ENCODE measurements at places on chromosomes 2 and 18.

- no peak for DNase-seq
Measured at GRCh38 chr2:168087401-168087800, 160.0 kb downstream of the STK39 start.

- no peak for DNase-seq
Measured at GRCh38 chr18:9753846-9754245, 45.7 kb downstream of the RAB31 start.

DNA sequence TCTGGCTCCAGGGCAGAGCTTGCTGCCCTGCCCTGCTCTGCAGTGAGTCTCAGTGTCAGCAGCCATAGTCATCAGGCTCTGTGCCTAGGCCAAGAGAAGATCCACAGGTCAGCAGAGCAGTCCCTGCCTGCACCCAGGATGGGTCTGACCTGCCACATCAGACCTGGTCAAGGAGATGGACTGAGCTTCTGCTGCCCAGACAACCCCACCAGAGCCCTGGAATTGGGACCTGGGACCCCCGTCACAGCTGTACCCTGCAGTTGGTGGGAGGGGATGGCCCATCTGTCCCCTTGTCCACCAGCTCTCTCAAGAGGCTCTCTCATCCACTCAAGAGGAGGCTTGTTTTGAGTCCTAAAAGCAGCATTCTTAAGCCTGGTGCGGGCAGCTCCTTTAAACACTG is 142.6 kb downstream of the TFCP2L1 start:
- no peak for DNase-seq

- DNase-seq, result no peak
Measured at GRCh38 chr2:227052879-227053278, 111.1 kb downstream of the COL4A4 start.

- peak; percentile 59 for DNase-seq
Measured at GRCh38 chr2:165794536-165794928, 485 bp upstream of the GALNT3 start.

Measured in effector memory CD8-positive, alpha-beta T cell (primary cell).